Hematopoietic multipotent progenitor cell treated with erythropoietin and hydrocortisone succinate and interleukin-3 and kit ligand, for 4 days (in vitro differentiated cells): ENCODE measurements at places on chromosomes 7 and 10.

GRCh38 chr7:128162666-128163065, 78.4 kb upstream of the LEP start:
- DNase-seq = no peak

DNA sequence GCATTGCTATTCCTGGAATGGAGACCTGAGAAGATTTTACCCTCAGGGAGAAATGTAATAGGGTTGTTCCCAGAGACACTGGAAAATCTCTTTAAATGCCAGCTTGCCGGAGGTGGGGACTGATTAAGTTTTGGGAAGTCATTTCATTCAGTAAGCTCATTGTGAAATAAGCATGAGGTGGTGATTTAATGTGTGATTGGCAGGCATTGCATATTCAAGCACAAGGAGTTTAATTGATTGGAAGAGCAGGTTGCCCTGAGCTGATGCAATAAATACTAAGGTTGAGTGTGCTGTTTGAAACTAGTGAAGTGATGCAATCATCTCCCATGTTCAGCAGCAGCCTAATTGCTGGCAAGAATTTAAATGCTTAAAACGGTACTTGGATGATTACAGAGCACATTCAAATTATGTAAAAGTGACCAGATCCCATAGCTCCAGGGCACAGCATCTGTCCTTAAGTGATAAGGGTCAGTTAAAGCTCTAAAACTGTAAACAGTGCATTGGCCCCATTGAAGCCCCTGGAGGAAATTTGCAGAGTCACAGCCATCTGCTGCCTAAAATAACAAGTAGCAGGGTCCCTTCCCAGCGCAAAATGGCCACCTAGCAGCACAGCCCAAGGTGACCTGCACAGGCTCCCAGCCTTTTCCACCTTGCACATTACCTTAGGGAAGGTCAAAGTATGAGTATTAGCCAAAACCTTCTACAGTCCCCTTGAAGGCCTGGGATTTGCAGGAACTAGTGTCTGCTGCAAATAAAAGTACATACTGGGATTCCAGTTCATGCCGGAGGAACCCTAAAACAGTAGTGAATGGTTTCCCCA, 92.1 kb downstream of the CCDC71L start:
- peak; percentile 94 for DNase-seq

- DNase-seq = no peak
Measured at GRCh38 chr7:80981405-80981804, 62.6 kb upstream of the SEMA3C start.

- no peak for DNase-seq
Measured at GRCh38 chr7:25009257-25009656, 29.3 kb upstream of the OSBPL3 start.

DNA sequence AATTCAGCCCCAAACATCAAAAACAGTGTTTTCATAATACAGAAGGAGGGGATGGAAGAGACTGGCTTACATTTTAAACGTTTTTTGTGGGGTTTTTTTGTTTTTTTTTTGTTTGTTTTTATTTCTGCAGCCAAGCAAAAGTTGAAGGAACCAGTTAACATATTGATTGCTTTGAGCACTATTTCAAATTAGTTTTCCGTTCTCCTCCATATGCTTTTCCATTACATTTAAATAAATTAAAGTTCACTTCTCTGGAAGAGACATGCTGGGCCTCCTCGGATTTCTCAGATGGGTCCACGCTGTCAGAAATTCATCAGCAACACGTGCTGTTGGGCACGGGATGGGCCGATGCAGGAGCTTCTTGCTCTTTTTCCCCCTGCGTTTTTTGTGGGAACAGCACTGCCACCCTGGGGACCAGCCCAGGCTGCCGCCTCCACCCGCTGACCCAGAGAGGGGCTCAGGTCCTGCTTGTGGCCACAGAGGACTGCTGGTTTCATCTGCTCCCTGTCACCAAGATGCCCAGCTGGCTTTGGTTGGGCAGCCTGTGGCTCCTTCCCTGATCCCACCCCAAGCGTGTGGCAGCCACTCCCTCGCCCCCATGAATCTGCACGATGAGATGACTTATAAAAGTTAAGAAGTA, 67.7 kb upstream of the CHST15 start:
- no peak for DNase-seq

GRCh38 chr10:28060031-28060607, 61.2 kb upstream of the ODAD2 start:
- DNase-seq = no peak

DNA sequence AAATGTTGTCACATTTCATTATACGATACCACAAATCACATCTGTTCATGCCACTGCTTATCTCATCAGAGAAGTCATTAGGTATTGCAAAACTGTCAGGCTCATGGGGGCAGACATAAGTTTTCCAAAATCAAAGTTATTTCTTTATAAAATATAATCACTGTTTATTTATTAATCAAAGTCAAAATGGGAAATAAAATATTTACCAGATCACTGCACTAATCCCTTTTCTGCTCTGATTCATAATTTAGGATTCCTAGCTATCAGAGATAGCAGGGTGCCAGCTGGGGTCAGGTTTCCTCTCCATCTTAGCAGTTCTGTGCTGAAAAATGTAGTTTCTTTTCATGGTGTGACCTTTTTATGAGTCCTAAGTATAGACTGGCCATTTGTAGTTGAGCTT, 117.7 kb upstream of the LANCL2 start:
- DNase-seq = no peak

GRCh38 chr7:112819536-112819935, 29.3 kb upstream of the TMEM168 start:
- DNase-seq = no peak

DNA sequence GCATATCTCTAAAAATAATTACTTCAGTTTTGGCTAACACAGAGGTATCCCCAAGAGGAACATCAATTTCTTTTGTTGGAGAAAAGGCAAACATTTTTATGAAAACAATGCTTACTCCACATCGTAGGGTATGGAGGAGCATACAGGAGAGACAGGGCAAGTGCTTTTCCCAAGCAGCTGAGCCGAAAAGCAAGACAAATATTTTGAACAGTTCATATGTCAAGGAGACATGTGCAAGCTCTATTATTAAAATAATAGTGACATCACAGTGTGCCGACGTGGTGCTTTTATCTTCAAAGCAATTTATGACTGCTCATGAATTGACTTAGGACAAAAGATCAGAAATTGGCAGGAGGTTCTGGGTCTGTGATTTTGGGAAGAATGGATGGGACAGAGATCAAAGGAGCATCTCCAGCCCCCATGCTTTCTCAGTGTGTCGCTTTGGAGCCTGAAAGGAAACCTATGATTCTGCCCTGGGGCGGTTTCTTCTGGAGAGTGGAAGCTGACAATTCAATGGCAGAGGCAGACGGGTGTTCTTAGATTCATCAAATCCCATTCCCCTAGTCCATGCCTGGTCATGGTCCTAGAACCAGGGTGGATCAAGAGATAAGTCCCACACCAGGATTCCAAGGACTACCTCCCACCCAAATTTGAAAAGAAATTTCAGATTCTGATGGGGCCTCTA, 97.1 kb downstream of the JCAD start:
- DNase-seq = no peak

GRCh38 chr7:184294-185264, 7.8 kb upstream of the FAM20C start:
- no peak for DNase-seq

- peak; percentile 34 for DNase-seq
Measured at GRCh38 chr7:50166997-50167965, 74.2 kb upstream of the ZPBP start.
